Cardiac muscle cell (in vitro differentiated cells and primary cell): ENCODE measurements at places on chromosomes 2 and 18. TPM values are rescaled to one million over a fixed set of nuclear protein-coding genes. Genes with fewer than 3 reads are reported as not detected.

- no peak for DNase-seq
These were observed 127.2 kb upstream of the EML6 start for GRCh38 chr2:54595999-54596902.

MITD1 gene
- total RNA-seq: 14.4 and 25.1 TPM in 2 replicates

DNA sequence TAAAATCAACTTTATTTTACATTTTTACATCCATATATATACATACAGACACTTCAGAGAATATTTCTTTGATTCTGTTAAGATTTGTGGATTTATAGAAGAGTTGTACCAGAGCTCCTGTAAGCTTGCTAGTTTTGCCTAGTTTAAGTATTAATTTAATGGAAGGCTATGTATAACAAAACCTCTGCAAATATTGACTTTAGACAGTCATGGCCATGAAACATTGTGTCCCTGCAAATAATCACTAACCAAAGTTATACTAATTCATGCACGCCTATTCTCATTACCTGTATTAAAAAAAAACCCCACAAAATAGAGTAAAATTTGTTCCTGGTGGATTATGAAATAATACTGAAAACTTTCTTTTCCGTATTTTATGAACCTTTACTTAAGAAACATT, 379.3 kb downstream of the CTNNA2 start:
- DNase-seq: no peak

AQP12B gene
- total RNA-seq: not detected in 2 replicates

- no peak for DNase-seq
These were observed 200.9 kb upstream of the ID2 start for GRCh38 chr2:8480915-8481314.

GRCh38 chr18:67265464-67266245, 250.9 kb downstream of the DSEL start:
- DNase-seq: no peak

- no peak for DNase-seq
These were observed 5.2 kb downstream of the MYO1B start for GRCh38 chr2:191250400-191250799.

- peak; percentile 32 for DNase-seq
These were observed 6.6 kb downstream of the TTLL4 start for GRCh38 chr2:218717262-218717661.

- DNase-seq: no peak
These were observed 75.2 kb downstream of the COBLL1 start for GRCh38 chr2:164766216-164766953.

CDH2 gene
- total RNA-seq: 205 and 267 TPM in 2 replicates

- no peak for DNase-seq
These were observed 50.3 kb downstream of the SS18 start for GRCh38 chr18:26040051-26040656.

DNA sequence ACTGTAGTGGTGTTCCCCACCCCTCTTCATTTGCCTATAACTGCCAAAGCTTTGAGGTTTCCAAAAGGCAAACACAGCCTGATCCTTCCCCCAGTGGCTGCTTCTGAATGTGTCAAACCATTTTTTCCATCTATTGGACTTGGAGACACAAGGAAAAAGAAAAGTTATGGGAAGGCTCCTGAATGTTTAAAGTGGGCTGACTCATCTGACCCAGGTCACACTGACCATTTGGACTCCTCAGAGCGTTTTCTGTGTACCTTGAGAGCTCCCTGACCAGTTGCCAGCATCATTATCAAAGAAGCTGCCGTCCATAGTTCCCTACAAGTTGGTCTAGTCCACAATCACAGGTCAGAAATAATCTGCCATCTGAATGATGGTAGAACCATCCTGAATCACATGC, 123.4 kb upstream of the COL3A1 start:
- DNase-seq: no peak

DNA sequence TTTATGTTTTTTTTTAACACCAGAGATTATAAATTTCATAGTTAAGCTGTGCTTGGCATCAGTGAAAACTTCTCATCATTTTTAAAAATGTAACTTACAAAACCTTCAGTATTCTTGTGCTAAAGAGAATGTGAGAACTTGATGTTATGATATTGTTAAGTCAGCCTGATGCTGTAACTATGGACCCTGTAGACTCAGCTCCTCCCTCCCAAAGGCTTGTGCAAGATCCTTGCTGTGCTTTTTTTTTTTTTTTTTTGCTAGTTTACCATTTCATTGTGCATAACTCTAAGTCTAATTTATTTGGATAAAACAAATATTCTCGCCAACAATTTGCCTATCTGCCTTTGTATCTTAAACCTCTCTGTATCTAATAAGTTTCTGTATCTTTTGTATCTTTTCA, 12.9 kb upstream of the TFPI start:
- peak; percentile 87 for DNase-seq

GRCh38 chr18:12656605-12656937, 1.3 kb downstream of the SPIRE1 start:
- no peak for DNase-seq

- no peak for DNase-seq
These were observed 267.7 kb downstream of the ALPK2 start for GRCh38 chr18:58361212-58361611.

OSR1 gene
- 20.8 and 22.3 TPM in 2 replicates for total RNA-seq

GRCh38 chr18:54734059-54734458, 94.2 kb upstream of the RAB27B start:
- DNase-seq: no peak

- peak; percentile 65 for DNase-seq
These were observed 100.5 kb downstream of the TACR1 start for GRCh38 chr2:75098856-75099255.

- no peak for DNase-seq
These were observed 349.7 kb upstream of the ST6GAL2 start for GRCh38 chr2:107235491-107236254.

FOXD4L1 gene
- 0.81 and 1.2 TPM in 2 replicates for total RNA-seq

- DNase-seq: no peak
These were observed 787.2 kb downstream of the TDRD15 start for GRCh38 chr2:21910832-21911507.

DNA sequence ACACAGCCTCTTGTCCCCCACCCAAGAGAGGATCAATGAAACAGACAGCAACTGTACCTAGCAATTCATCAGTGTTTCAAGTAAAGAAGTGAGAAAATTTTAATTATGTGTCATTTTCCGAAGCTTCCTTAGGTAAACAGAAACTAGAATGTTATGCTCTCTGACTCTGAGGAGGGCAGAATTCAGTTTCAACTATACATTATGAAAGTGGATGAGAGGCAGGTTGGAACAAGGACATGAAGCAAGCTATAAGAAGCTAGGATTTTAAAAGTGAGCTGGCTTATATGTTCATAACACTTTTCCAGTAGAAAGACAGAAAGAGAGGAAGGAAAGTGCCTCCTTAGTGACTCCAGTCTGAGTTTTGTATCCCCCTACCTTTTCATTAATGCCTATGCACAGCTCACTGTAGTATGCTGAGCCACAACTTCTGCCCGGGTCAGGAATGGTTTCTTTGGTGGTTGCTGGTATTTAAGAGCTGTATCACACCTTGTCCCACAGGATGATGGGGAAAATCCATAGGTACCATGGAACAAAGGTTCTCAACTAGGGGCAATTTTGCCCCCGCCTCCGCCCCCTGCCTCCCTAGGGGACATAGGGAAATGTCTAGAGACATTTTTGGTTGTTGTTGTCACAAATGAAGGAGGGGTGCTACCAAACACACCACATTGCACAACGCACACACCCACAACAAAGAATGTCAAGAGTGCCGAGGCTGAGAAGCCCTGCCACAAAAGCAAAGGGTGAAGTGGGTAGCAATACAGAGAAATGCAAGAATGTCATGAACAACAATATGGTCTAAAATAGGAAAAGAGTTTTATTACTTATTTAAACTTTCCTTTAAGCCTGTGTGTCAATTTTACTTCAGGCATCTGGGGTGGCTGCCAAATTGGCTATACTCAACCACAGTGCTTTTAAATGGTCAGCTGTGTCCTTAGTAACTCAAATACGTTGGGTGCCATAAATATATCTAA, 161.0 kb upstream of the ZFP36L2 start:
- DNase-seq: no peak

DNA sequence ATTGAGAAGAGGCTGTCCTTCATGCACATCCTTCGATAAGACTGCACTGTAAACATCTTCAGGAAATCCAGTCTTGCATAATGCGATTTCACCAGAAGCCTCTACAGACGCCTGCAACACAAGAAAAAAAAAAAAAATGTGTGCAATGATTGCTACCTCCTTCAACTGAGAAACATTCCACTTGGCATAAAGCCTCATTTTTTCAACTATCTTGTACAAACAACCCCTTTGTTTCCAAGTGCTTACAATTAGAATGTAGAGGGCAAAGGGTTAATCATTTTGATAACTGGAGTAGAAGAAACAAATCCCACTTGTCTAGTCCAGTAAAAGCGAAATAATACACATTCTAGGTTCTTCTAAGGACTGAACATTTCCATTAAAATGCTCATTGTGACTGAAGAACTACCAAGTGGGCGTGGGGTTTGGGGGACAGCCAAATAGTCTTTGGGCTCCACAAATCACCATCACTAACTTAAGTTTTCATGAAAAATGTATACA, 29.2 kb downstream of the CDH2 start:
- DNase-seq: no peak

- peak; percentile 66 for DNase-seq
These were observed 32.8 kb downstream of the TTC32 start for GRCh38 chr2:19868701-19869580.

EFHD1 gene
- 3.2 and 8.0 TPM in 2 replicates for total RNA-seq

- DNase-seq: no peak
These were observed 1.1 kb downstream of the ENOSF1 start for GRCh38 chr18:711310-711656.

DNA sequence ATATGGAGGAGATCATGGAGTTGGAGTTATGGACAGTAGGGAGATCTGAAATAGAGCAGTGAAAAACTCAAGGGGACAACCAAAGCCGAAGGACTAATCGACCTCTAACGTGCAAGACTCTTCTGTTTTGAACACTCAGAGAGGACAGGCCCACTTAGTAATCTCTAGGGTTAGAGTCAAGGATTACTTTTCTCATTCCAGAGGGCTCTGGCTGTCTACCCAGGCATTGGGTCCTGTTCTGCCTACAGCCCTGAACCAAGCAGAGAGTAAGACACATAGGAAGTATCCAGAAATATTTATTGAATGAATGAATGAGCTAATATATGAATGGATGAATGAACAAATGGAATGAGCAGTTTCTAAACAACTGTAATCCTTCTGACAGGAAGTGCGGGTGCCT, 50.3 kb upstream of the PKDCC start:
- DNase-seq: no peak

- DNase-seq: no peak
These were observed 94.8 kb upstream of the CXCR4 start for GRCh38 chr2:136212426-136213378.

DCAF17 gene
- 6.4 and 11.4 TPM in 2 replicates for total RNA-seq

DNA sequence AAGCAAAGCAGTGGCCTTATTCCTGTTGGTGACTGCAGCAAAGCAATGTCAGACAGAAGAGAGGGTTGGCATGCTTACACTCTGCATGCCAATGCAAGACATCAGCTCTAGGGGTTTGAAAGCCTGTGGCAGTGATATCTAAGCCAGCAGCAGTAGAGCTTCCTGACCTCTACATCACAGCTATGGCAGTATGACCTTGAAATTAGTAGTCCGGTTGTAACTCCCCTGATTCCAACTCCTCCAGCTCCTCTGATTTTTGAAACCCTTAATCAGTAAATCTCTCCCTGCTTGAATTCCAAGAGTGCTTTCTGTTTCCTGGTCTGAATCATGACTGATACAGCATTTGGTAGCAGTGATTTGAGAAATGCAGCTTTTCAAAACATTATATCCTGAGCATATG, 60.0 kb upstream of the LRP1B start:
- DNase-seq: peak; percentile 42

GRCh38 chr2:11288431-11288830, 56.0 kb downstream of the ROCK2 start:
- no peak for DNase-seq

GRCh38 chr2:192551760-192552159, 357.0 kb upstream of the TMEFF2 start:
- no peak for DNase-seq

GPR45 gene
- total RNA-seq: not detected in 2 replicates

DNA sequence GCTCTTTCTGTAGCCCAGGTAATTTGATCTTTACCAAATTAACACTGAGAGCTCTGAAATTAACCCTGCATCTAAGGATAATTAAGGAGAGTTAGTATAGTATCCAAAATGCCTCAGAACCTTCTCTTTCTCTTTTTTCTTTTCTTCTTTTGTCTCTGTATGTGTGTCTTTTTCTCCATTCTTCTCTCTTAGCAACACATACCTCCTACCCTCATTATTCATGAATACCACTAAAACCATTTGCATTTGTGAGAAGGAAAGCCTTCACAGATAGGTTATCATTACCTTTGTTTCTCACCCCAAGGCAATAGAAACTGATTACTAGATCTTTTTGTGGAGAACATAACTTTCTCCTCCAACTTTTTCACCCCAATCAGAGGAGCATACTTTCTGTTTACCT, 376.5 kb upstream of the NXPH2 start:
- no peak for DNase-seq

- DNase-seq: no peak
These were observed 543.5 kb downstream of the METTL4 start for GRCh38 chr18:2027756-2028155.

DNA sequence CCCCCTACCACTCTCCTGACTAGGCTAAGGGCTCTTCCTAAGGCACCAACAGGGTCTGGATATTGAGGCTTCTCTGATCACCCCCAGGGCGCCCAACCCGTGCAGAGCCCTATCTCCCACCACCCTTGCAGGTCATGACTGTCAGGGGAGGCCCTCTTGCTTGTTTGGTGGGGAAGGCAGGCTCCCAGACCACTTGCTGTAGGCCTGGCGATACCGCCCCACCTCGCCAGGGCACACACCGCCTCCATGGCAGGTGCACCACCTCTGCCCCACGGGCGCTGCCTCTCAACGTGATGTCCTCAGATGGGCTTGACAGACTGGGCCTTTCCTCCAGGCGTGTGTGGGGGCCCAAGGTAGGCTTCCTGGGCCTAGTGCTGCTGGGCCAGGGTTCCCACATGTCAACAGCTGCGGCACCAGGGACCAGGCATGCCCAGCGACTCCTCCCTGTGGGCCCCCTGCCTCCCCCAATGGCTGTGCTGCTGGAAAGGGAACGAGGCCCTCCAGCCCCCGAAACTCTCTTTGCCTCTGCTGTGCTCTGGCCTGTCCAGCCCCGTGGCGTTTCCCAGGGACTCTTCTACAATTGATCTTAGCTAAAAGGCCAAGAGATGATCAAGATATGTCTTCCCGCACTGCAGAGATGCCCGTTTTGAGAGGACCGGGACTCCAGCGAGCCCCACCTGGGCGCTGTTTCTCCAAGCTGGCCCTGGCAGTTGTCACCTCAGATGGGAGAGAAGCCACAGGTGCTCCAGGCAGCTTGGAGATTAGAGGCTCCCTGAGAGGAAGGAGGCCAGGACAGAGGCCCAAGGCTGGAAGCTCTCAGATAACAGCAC, 7.5 kb downstream of the NPPC start:
- no peak for DNase-seq

GRCh38 chr2:30986231-30986580, 152.0 kb downstream of the GALNT14 start:
- DNase-seq: no peak

DNA sequence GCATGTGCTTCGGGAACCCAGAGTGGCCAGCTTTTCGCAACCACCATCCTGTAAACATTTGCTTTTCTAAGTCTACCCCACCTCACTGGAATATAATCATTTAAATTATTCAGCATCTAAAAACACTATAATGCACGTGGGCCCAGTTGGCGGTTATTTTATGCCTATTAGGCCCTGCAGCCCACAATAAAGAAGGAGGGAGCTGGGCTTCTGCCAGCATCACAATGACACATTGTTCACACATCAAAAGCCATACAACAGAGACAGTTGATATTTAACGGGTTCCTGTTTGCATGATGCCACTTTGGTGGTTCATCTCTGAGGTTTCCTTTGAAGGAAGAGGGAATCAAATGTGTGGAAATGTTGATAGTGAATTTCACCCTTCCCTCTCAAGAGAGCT, 916.0 kb upstream of the CELF4 start:
- DNase-seq: no peak

- no peak for DNase-seq
These were observed 131.0 kb upstream of the CTDP1 start for GRCh38 chr18:79548621-79548985.
